ENCODE measurements at places on chromosomes 3 and 15. TPM values are rescaled to one million over a fixed set of nuclear protein-coding genes. Genes with fewer than 3 reads are reported as not detected.

Gene PLIN1
- 0.58 TPM for total RNA-seq

Gene GABRG3
- total RNA-seq, result 2.6 TPM

Gene CTXND1
- total RNA-seq, result 2.7 TPM

Gene PRKCI
- 47.3 TPM for total RNA-seq

Gene GOLGA6B
- total RNA-seq, result not detected

DNA sequence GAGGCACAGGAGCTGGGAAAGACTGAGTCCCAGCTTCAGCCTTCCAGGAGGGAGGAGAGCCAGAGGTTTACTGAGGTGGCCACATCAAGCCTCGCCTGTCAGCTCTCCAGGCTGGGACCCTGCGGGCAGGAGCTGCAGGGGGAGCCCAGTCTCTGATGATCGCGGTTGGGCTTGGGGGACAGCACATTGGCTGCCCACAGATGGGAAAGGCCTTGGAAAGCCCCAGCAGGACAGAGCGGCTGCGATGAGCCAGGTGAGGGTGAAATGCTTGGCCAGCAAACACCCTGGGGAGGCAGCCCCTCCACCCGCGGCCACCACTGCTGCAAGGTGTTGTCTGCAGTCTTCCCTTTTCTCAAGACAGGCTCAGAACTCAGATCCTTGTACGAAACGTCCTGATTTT, 31.2 kb downstream of the SEC61A1 start:
- H3K4me3 ChIP-seq, result no peak overlapping the region
- peaks cover 15% of the 10 kb centered on the region for H3K36me3 ChIP-seq
- peaks cover 6% of the 10 kb centered on the region for H3K4me1 ChIP-seq
- H3K27ac ChIP-seq, result no peak overlapping the region
- no peaks in the 10 kb centered on the region for H3K27me3 ChIP-seq
- DNase-seq, result no peak

- H3K4me3 ChIP-seq, result no peak overlapping the region
- DNase-seq, result no peak
- H3K4me1 ChIP-seq, result peaks cover 54% of the 10 kb centered on the region
Observed at GRCh38 chr3:66428733-66429132, 72.1 kb downstream of the LRIG1 start.

- H3K27me3 ChIP-seq, result no peaks in the 10 kb centered on the region
- peaks cover 9% of the 10 kb centered on the region for H3K4me1 ChIP-seq
- H3K27ac ChIP-seq, result no peak overlapping the region
- no peak overlapping the region for H3K4me3 ChIP-seq
Observed at GRCh38 chr3:119604878-119605277, 7.2 kb downstream of the PLA1A start.

DNA sequence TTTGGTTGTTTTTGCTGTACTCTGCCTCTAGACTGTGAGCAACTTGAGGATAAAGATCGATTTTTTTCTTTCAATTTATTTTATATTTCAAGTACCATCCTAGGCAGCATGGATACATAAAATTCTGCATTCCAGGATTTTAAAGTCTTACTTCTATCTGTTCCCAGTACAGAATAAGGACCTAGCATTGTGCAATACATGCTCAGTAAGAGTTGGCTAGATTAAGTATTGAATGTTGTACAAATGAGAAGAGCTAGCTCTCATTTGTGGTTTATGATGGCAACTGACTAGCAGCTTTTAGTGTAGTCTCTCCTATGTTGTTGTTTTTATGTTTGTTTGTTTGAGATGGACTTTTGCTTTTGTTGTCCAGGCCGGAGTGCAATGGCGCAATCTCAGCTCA, 222.7 kb downstream of the TP63 start:
- no peak for DNase-seq
- peaks cover 10% of the 10 kb centered on the region for H3K27me3 ChIP-seq
- no peak overlapping the region for H3K27ac ChIP-seq
- H3K36me3 ChIP-seq, result no peaks in the 10 kb centered on the region

DNA sequence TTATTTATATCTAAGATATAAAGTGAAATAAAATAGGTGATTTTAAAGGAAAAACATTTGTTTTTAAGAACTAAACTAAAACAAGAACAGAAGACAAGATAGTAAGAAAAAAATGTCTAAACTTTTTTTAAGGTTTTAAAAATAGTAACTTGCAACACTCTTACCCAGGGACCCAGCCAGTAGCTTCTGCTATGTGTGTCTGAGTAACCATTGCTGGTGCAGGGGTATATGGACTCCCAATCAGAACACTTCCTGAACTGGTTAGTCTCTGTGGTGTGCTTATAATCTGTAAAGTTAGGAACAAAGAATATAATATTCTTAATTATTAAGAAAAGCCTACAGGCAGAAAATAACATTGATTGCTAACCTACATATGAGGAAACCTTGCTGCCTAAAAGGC, 118.4 kb downstream of the ATP1B3 start:
- no peak overlapping the region for H3K4me3 ChIP-seq
- no peak for DNase-seq
- H3K27me3 ChIP-seq, result no peaks in the 10 kb centered on the region
- no peak overlapping the region for H3K27ac ChIP-seq

- H3K4me3 ChIP-seq, result no peak overlapping the region
- no peak overlapping the region for H3K27ac ChIP-seq
- peaks cover 14% of the 10 kb centered on the region for H3K27me3 ChIP-seq
Observed at GRCh38 chr15:92189166-92189565, 204.5 kb upstream of the ST8SIA2 start.

GRCh38 chr15:39564972-39565665, 15.8 kb upstream of the THBS1 start:
- no peaks in the 10 kb centered on the region for H3K27me3 ChIP-seq
- no peak overlapping the region for H3K27ac ChIP-seq
- H3K4me1 ChIP-seq, result no peaks in the 10 kb centered on the region
- H3K4me3 ChIP-seq, result no peak overlapping the region

DNA sequence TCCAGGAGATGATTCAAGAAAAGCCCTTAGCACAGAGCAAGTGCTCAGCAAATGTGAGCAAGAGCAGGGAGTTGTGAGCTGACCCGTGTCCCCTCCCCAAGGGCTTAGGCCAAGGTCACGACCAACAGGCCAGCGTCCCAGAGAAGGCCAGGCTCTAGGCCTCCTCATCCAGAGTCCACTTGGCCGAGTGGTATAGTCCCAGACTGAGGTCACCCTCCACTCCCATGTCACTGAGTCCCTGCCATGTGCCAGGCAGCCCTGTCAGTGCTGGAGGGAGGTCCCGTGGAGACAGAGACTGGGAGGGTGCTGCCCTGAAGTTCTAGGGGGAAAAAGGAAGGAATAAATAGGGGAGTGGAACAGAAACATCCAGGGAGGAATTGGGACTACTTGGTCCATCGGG, 44.0 kb downstream of the TPRA1 start:
- H3K4me3 ChIP-seq, result peak overlapping the region; percentile 71
- H3K36me3 ChIP-seq, result no peaks in the 10 kb centered on the region
- no peak for DNase-seq
- no peak overlapping the region for H3K27ac ChIP-seq

DNA sequence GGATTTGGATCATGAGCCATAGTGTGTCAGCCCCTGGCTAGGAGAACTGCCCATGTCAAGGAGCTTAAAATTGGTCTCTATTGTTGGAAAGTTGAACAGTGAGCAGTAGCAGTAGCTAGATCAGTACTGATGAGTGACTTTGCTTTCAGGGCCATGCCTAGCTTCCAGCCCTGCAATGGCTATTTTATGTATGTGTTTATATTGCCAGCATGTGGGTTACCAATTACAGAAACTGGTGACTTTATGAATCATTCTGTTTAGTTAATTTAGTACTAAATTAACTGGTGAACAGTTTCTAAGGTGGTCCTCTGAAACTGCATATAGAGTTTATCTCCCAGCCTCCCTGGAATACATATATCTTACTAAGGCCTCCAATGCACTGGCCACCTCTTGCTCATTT, 908.1 kb upstream of the ALCAM start:
- H3K27me3 ChIP-seq, result no peaks in the 10 kb centered on the region
- H3K4me1 ChIP-seq, result peaks cover 9% of the 10 kb centered on the region
- no peak overlapping the region for H3K4me3 ChIP-seq
- H3K36me3 ChIP-seq, result no peaks in the 10 kb centered on the region
- DNase-seq, result no peak
- H3K27ac ChIP-seq, result no peak overlapping the region

DNA sequence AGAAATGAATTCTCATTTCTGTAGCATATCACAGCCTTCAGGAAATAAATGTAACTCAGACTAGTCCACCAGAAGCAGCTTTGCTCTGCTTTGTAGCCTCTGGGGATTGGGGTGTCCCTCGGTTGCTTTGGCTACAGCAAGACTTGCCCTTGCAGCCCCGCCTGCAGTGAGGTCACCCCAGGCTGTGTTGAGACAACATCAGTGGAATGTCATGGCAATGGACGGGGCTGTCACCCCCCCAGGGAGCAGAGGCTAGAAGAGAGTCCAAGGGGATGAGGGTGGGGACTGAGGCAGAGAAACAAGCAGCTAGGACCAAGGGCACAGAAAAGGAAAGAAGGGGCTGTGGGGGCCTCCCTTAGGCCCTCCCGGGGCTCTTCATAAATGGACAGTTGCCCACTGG, 854 bp downstream of the CLEC3B start:
- no peak for DNase-seq
- peaks cover 10% of the 10 kb centered on the region for H3K4me1 ChIP-seq
- H3K36me3 ChIP-seq, result peaks cover 1% of the 10 kb centered on the region
- H3K27ac ChIP-seq, result no peak overlapping the region
- no peak overlapping the region for H3K4me3 ChIP-seq

- H3K4me1 ChIP-seq, result peaks cover 19% of the 10 kb centered on the region
- H3K27ac ChIP-seq, result no peak overlapping the region
- H3K4me3 ChIP-seq, result no peak overlapping the region
Observed at GRCh38 chr3:183265157-183265642, 12.1 kb downstream of the B3GNT5 start.

- H3K36me3 ChIP-seq, result peaks cover 21% of the 10 kb centered on the region
- H3K27me3 ChIP-seq, result no peaks in the 10 kb centered on the region
- H3K4me1 ChIP-seq, result peaks cover 4% of the 10 kb centered on the region
- H3K27ac ChIP-seq, result no peak overlapping the region
- H3K4me3 ChIP-seq, result no peak overlapping the region
- DNase-seq, result no peak
Observed at GRCh38 chr3:152374262-152374990, 105.7 kb downstream of the MBNL1 start.

- peak overlapping the region; percentile 90 for H3K27ac ChIP-seq
- peaks cover 14% of the 10 kb centered on the region for H3K27me3 ChIP-seq
- H3K36me3 ChIP-seq, result peaks cover 15% of the 10 kb centered on the region
- H3K4me1 ChIP-seq, result peaks cover 57% of the 10 kb centered on the region
Observed at GRCh38 chr15:93070551-93071296, 18.3 kb downstream of the RGMA start.

GRCh38 chr15:33201491-33202231, 7.1 kb upstream of the FMN1 start:
- peaks cover 26% of the 10 kb centered on the region for H3K4me1 ChIP-seq
- H3K4me3 ChIP-seq, result peak overlapping the region; percentile 62
- H3K36me3 ChIP-seq, result no peaks in the 10 kb centered on the region
- H3K27ac ChIP-seq, result peak overlapping the region; percentile 62
- peaks cover 18% of the 10 kb centered on the region for H3K27me3 ChIP-seq

- no peaks in the 10 kb centered on the region for H3K4me1 ChIP-seq
- no peaks in the 10 kb centered on the region for H3K27me3 ChIP-seq
- peaks cover 23% of the 10 kb centered on the region for H3K36me3 ChIP-seq
- H3K27ac ChIP-seq, result no peak overlapping the region
Observed at GRCh38 chr3:45665101-45665572, 24.1 kb upstream of the SACM1L start.

DNA sequence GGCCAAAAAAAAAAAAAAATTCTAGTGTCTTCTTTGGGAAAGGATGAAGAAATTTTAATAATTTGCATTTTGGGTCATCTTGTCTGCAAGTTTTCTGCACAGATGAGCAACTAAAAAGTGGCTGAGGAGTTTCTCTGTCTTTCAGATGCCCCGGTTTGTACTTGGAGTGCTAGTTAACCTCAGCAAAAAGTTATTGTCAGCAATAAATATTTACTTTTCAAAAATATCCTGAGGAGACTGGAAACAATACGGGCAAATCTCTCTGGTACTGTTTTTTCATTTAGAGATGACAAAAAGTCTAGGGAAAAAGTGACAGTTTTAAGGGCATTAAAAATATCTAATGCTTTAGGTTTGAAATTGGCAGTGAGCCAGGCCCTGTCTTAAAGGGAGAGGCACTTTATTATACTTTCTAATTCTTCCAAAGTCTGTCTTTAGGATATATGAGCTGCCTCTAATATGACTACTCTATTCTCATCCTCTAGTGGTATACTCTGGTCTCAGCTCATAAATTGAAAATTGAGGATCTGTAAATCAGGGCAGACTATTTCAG, 436.0 kb upstream of the NR2F2 start:
- no peaks in the 10 kb centered on the region for H3K27me3 ChIP-seq
- H3K4me3 ChIP-seq, result peak overlapping the region; percentile 8
- peaks cover 31% of the 10 kb centered on the region for H3K4me1 ChIP-seq
- peak overlapping the region; percentile 29 for H3K27ac ChIP-seq
- no peak for DNase-seq

GRCh38 chr3:18630295-18630694, 205.2 kb upstream of the SATB1 start:
- H3K36me3 ChIP-seq, result no peaks in the 10 kb centered on the region
- no peak overlapping the region for H3K27ac ChIP-seq

Data from type B pancreatic cell (in vitro differentiated cells).